AG20443 (cell line): ENCODE measurements at places on chromosomes 6 and 20.

GRCh38 chr6:140438346-140438735 is 1063.9 kb upstream of the CITED2 start:
- DNase-seq: no peak

GRCh38 chr6:34511915-34512737 is 44.0 kb downstream of the SPDEF start:
- no peak for DNase-seq

- no peak for DNase-seq
These were observed 351 bp downstream of the AURKA start for GRCh38 chr20:56391596-56392131.

GRCh38 chr6:75333676-75334200 is 49.1 kb upstream of the TMEM30A start:
- no peak for DNase-seq

DNA sequence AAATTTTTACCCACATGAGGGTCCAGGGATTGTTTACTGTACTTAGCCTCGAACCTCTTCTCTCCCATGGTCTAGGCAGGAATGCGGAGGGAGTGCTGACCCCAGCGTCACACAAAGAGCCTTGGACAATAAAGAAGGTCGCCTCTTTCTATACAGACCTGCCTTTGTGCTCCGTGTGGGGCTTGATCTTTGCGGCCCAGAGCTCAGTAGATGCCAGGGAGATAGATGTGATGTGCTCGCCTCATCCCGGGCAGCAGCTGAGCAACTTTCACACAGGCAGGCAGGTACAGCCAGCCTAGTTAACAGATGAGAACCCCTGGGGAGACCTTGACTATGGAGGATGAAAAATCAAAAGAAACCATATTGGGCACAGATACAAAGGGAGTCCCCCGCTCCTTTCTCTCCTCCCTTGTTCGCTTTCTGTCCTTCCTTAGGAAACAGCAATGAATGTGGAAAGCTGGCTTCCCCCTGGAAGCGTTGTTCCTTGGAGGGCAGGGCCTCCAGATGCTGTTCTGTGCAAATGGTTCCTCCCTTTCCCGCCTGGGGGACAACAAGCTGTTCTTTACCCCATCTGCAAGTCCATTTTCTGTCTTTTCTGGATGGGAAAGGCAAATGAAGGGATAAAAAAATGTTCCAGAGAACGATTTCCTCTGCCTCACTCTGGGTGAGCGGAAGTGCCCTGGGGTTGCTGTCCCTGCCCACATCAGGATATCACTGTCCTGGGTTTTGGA is 128.3 kb downstream of the OLIG3 start:
- DNase-seq: no peak
